ENCODE measurements at places on chromosomes 12 and 14.

DNA sequence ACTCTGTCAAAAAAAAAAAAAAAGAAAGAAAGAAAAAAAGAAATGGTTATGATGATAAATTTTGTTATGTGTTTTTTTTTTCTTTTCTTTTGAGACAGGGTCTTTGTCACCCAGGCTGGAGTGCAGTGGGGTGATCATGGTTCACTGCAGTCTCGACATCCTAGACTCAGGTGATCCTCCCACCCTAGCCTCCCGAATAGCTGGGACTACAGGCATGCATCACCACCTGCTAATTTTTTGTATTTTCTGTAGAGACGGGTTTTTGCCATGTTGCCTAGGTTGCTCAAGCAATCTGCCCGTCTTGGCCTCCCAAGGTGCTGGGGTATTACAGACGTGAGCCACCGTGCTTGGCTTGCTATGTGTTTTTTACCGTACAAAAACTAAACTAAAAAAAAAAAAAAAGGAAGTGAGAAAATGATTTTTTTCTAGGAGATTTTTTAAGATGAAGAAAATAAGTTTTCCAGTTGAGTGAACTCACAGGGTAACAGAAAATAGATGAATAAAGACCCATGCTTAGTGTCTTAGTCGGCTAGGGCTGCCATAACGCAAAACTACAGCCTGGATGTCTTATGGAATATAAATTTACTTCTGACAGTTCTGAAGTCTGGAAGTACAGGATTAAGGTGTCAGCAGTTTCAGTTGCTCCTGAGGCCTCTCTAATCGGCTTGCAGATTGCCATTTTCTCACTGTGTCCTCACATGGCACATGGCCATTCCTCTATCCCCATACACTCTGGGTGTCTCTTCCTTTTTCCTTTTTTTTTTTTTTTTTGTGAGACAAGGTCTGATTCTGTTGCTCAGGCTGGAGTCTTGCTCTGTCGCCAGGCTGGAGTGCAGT lies 13.2 kb upstream of the APOF start:
- DNase-seq = no peak

DNA sequence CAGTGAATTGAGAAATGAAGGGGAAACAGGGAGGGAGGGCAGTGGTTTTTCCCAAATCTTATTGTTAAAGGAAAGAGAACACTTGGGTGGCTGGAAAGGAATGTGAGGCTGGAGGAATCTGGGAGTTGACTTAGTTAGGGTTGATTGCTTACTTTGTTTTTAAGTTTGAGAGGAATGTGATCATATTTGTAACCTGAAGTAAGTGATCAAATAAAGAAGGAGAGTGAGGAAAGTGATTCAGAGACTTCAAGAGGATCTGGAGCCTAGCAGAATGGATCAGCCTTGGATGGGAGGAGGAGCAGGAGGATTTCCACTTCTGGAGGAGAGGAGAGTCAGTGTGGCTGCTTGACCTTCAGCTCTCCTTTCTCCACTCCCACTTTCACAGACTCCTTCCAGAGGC lies 6.0 kb upstream of the LRP6 start:
- no peak for DNase-seq

DNA sequence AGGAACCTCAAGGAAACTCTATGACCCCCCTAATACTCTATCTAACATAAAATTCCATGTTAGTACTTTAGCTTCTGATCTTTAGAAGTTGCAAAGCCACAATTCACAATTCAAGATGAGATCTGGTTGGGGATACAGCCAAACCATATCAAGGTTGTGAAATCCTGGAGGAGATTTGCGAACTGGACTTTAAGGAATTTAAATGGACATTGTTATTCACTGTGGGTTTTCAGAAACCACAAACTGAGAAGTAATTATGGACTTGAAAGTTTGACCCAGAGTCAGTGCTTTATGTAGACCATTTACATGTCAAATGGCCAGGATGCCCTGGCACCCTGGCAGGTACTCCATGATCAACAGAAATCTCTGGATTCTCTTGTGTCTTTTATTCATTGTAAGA lies 14.2 kb upstream of the CDKL1 start:
- no peak for DNase-seq

- DNase-seq = no peak
Observed at GRCh38 chr12:113040722-113041171, 15.8 kb upstream of the DTX1 start.

GRCh38 chr14:89707086-89707485 lies 247.4 kb downstream of the EFCAB11 start:
- no peak for DNase-seq

DNA sequence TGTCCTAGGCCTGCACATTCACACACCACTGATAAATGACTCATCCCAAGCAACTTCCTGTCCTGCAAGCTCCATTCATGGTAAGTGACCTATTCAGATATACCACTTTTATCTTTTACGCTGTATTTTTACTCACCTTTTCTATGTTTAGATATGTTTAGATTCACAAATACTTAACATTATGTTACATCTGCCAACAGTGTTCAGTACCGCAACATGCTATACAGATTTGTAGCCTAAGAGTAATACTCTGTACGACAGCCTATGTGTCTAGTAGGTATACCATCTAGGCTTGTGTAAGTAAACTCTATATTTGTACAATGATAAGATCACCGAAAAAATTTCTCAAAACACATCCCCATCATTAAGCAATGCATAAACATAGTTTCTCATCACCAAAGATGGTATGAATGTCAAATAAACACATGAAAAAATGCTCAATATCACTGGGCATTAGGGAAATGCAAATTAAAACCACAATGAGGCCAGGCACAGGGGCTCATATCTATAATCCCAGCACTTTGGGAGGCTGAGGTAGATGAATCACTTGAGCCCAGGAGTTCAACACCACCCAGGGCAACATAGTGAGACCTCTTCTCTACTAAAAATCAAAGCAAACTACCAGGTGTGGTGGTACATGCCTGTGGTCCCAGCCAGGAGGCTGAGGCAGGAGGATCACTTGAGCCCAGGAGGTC lies 20.7 kb downstream of the ATXN2 start:
- DNase-seq = no peak

DNA sequence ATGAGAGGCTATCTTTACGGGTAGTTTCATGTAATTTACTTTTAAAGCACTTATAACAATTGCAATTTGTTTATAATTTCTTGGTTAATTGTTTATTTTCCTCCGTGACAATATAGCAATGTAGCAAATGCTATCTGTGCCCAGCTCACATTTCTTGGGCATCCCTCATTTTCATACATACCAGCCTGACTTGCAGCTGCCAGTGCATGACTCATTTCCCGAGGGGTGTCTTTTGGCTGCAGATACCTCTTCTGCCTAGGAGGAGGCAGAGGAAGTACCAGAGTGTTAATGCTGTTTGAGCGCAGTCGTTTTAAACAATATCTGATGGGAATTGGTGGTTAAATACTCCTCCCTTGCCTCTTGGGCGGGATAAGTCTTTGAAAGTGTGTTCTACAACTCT lies 104.2 kb upstream of the ABCD2 start:
- DNase-seq = no peak

DNA sequence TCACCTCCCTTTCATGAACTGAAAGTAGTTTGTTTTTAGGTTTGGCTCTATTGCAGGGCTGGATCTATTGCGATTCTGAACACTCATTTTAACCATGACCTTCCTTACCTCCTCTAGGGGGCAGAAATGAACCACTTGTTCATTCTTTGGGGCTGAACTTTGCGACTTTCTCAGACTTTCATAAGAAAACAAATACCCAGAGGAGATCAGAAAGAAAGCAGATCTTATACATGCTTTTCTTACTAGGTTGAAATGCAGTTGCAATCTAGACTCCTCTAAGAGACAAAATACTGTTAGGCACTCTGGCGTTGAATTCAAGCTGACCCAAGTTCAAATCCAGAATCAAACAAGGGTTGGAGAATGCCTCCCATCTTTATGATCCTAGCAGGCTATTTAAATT lies 32.6 kb upstream of the PLEKHG3 start:
- DNase-seq = no peak

DNA sequence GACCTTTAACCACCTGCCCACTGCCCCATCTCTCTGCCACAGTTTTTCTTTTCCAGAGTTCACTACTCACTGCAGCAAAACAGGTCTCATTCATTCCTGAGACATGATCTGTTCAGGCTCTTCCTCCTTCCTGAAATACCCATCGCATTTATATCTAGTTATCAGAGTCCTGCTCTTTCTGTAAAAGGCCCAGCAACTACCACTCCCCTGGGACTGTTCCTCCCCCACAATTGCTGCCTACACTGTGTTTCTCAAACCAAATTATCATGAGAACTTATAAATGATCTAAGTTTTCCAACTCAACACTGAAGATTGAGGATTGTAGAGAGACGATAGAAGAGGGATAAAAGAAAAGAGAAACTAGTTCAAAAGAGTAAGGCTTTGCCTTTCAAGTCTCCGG lies 40.8 kb upstream of the EPS8 start:
- no peak for DNase-seq

DNA sequence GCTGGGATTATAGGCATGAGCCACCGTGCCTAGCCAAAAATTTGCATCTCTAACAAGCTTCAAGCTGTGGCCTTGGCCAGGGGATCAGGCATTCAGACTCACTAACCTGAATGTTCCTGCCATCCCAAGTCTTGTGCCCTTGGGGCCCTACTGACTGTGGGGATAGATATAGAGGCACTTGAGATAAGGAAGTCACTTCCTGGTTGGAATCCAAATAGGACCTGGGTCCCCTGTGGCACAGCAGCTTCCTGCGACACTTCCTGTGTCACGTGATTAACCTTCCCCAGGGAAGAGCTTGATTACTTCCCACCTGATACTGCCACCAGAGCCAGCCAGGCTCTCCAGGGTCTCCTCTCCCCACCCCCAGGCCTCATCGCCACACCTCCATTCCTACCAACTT lies 128.2 kb downstream of the BCL11B start:
- DNase-seq = no peak

- no peak for DNase-seq
Observed at GRCh38 chr12:124094733-124095132, 121.7 kb downstream of the ZNF664 start.

GRCh38 chr12:110919720-110920119 lies 659 bp downstream of the MYL2 start:
- DNase-seq = no peak

- no peak for DNase-seq
Observed at GRCh38 chr14:75626396-75626795, 34.3 kb downstream of the ERG28 start.

- no peak for DNase-seq
Observed at GRCh38 chr14:36264107-36264506, 56.3 kb downstream of the MBIP start.

DNA sequence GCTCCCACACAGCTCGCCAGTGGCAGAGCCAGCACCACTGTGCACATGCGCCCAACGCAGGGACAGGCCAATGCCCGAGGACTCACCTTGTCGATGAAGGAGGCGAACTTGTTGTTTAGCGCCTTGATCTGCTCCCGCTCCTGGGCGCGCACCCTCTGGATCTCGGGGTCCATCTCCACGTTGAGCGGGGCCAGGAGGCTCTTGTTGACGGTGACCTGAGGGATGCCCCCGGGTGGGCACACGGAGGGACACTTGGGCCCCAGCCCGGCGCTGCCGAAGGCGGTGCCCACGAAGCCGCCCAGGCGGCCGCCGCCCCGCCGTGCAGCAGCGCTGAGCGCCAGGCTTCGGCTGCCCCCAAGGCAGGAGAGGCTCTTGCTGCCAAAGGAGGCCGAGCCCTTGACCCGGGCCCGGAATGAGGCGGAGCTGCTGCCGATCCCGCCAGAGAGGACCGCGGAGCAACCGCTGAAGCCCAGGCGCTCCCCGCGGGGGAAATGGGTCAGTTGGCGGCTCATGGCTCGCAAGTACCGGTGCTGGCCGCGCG lies at the start of gene KRT72:
KRT72 (minus strand) TSS at position 523 of the 541 bp plus-strand sequence; CDS start at position 512, 11 bp downstream.
- DNase-seq = no peak

DNA sequence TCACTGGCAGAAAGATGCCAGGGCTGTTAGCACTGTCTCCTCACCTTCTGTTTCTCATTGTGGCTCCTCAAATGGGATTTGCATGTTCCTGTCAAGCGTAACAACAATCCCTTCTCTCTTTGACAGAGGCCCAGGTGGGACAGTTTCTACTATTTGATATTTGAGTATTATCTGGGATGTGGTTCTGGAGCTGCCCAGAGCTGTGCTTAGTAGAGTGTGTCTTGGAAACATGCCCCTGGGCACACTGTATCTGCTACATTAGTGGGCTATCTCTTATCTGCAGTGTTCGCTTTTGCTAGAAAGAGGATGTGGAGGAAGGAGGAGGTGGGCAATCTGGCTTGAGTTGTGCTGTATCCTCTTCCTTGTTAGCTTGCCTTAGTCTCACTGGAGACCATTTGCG lies 3.8 kb upstream of the ACADS start:
- DNase-seq = no peak

GRCh38 chr12:3999904-4000303 lies 126.7 kb upstream of the PARP11 start:
- DNase-seq = no peak

GRCh38 chr14:89851106-89851505 lies 103.4 kb downstream of the EFCAB11 start:
- DNase-seq = no peak

GRCh38 chr12:63919756-63920155 lies 75.3 kb downstream of the SRGAP1 start:
- no peak for DNase-seq

GRCh38 chr12:46260913-46261476 lies 7.8 kb downstream of the SLC38A1 start:
- no peak for DNase-seq

- no peak for DNase-seq
Observed at GRCh38 chr12:79420146-79420618, 270.6 kb downstream of the PAWR start.

DNA sequence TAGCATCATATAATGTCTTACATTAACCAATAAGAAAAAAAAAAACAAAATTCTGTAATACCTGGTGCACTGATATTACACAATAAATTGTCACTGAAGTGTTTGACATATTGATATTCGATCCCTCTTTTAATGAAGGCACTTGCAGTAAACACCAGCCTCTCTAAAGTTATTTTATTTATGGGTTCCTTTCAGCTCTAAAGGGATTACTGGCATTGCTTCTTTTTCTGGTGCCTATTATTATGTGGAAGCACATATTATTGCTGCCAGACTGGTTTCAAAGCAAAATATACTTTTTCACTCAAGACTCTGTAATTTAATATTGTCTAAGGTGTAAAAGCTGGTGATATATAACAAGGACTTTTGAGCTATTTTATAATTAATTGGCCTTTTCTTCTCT lies 1090.5 kb downstream of the TRHDE start:
- DNase-seq = no peak

DNA sequence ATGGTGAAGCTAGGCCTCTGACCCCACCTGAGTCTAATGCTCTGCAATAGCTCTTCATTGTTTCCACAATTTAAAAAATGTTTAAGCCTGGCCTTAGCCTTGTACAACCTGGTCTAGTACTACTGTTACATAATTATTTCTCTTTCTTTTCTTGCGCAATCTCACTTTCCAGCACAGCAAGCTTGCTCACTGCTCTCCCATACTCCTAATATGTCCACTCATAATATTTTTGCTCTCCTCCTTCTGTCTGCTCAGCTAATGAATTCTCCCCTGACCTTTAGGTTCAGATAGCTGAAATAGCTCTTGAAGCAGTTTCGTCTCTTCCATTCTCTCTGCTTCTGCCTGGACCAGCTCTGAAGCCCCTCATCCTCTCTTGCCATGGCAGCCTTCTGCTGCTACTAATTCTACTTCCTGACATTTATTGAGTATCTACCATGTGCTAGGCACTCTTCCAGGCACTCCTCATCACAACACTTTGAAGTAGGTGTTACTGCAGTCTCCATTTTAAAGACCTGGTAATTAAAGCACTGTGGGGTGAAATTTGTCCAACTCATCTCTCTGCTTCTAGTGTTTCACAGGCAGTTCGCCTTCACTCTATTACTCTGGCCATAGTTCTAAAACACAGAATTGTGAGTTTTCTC lies 2.8 kb upstream of the SLC48A1 start:
- DNase-seq = no peak
